ENCODE measurements at places on chromosomes 11 and 22.

GRCh38 chr11:45407226-45407625 is 121.1 kb upstream of the SYT13 start:
- H3K27me3 ChIP-seq, result peaks cover 21% of the 10 kb centered on the region
- H3K4me3 ChIP-seq, result no peak overlapping the region
- no peaks in the 10 kb centered on the region for H3K4me1 ChIP-seq
- H3K36me3 ChIP-seq, result no peaks in the 10 kb centered on the region

GRCh38 chr11:73324116-73324515 is 16.0 kb downstream of the ARHGEF17 start:
- no peaks in the 10 kb centered on the region for H3K36me3 ChIP-seq
- peaks cover 8% of the 10 kb centered on the region for H3K4me1 ChIP-seq
- H3K4me3 ChIP-seq, result no peak overlapping the region
- H3K27ac ChIP-seq, result no peak overlapping the region

DNA sequence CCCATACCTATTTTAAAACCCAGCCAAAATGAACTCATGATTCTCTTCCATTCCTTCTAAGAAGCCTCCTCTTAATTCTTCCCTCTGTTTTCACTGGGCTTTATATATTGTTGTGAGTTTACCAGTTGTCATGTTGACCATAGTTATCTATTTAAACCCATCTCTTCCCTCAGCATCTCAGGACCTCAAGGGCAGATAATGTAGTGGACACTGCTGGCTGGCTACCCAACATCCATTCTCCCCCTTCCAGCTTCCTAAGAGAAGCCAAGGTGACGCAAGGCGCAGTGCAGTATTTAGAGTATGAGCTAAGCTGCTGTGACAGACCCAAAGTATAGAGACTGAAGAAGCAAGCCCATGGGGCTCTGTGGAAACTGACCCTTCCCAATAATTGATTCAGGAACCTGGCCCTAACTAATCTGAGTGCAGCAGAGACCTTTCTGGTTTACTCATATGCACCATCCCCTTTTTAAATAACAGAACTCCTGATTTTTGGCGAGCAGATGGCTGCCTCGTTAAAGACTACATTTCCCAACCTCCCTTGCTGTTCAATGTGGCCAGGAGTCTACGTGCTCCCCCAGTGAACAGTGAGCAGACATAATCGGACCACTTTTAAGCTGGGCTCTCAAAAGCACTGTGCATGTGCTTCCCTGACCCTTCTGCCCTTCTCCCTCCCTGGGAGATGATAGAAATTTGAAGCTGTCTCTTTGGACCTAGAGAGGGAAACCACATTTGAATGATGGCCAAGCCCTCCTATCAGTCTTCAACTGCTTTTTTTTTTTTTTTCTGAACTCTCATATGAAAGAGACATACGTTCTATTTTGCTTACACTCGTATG is 28.1 kb upstream of the CREB3L1 start:
- no peak overlapping the region for H3K4me3 ChIP-seq
- H3K27me3 ChIP-seq, result peaks cover 3% of the 10 kb centered on the region
- H3K27ac ChIP-seq, result no peak overlapping the region

DNA sequence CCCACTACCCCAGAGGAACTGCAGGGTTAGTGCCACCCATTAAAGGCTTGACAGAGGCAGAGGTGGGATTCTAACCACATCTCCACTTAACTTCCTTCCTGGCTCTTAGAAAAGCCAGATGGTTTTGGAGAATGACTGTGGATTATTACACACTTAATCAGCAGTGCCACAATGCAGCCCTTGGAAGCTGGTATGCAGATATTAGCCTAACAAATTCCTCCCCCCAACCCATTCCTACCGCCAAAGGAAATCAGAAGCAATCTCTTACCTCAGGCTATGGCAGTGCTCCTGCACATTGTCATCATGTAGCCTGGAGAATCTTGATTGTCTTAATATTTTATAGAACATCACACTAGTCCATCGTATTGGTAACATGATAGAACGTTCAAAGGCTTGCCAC is 23.2 kb upstream of the NRGN start:
- no peak for DNase-seq
- peaks cover 9% of the 10 kb centered on the region for H3K4me1 ChIP-seq
- peaks cover 61% of the 10 kb centered on the region for H3K27me3 ChIP-seq
- no peaks in the 10 kb centered on the region for H3K36me3 ChIP-seq
- H3K4me3 ChIP-seq, result no peak overlapping the region

GRCh38 chr22:28027453-28028448 is 108.7 kb upstream of the PITPNB start:
- H3K27me3 ChIP-seq, result no peaks in the 10 kb centered on the region
- H3K4me3 ChIP-seq, result no peak overlapping the region
- DNase-seq, result no peak
- H3K27ac ChIP-seq, result no peak overlapping the region
- H3K4me1 ChIP-seq, result no peaks in the 10 kb centered on the region
- H3K36me3 ChIP-seq, result no peaks in the 10 kb centered on the region

DNA sequence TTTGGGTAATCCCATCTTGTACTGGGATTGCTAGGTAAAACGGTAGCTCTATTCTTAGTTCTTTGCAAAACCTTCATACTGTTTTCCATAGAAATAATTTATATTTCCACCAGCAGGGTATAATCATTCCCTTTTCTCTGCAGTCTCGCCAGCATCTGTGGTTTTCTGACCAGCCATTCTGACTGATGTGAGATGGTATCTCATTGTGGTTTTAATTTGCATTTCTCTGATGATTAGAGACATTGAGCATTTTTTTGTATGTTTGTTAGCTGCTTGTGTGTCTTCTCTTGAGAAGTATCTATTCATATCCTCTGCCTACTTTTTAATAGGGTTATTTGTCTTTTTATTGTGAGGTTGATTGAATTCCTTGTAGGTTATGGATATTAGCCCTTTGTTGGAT is 220.9 kb downstream of the PGR start:
- no peaks in the 10 kb centered on the region for H3K27me3 ChIP-seq
- H3K4me3 ChIP-seq, result no peak overlapping the region
- H3K27ac ChIP-seq, result no peak overlapping the region
- no peaks in the 10 kb centered on the region for H3K36me3 ChIP-seq

GRCh38 chr11:119593346-119593745 is 135.7 kb downstream of the NECTIN1 start:
- H3K4me3 ChIP-seq, result no peak overlapping the region
- no peak overlapping the region for H3K27ac ChIP-seq
- no peak for DNase-seq
- peaks cover 6% of the 10 kb centered on the region for H3K4me1 ChIP-seq
- H3K36me3 ChIP-seq, result peaks cover 1% of the 10 kb centered on the region

DNA sequence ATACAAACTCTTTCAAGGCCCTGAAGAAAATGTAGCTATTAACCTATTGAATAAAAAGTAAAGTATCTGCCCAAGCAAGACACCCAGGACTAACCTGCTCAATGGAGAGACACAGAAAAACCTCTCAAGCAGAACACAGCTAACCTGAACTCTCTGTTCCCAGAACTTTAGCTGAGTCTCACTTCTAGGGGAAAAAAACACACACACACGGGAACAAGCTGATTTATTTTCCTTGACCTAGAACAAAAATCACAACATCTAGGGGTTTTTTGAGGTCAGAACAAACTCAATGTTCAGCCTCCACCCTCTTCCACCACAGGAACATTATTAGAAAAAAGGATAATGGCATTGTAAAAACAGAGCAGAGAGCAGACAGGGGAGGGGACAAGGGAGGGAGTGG is 121.6 kb downstream of the BBOX1 start:
- no peak for DNase-seq
- peaks cover 7% of the 10 kb centered on the region for H3K27me3 ChIP-seq
- no peaks in the 10 kb centered on the region for H3K36me3 ChIP-seq
- H3K4me3 ChIP-seq, result no peak overlapping the region
- no peaks in the 10 kb centered on the region for H3K4me1 ChIP-seq

DNA sequence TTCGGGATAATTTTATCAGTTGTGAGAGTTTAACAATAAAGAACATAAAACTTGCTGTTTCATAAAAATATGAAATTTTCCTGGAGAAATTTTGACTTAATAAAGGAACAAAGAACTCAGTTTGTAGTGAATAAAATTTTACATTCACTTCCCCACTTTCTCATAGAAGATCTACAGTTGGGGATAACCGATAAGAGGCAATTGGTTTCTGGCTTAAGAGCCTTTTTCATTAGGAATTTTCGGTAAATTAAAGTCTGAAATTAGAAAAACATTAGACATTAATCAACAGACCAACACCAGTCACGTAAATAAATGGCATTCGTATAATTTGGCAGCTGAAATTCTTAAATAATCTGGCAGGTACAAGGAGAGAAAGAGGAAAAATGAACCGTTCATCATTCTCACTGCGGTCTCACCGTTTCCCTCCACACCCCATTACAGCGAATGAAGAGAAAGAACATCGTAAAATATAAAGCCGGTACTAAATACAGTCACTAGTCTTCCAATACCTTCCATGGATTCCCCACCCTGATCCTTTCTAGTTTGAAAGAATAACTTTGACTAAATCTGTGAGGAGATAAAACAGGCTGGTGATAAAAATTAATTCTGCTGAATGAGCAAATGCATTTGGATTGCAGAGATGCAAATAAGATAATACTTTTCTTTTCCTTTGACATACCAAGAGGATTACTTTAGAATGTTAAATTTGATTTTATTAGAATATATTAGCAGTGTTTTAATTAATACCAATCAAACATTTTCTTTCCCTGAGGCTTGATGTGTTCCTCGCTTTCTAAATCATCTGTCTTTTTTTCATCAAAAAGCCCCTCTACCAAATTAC is 19.5 kb downstream of the BLID start:
- H3K27ac ChIP-seq, result no peak overlapping the region
- peaks cover 46% of the 10 kb centered on the region for H3K27me3 ChIP-seq
- H3K4me1 ChIP-seq, result peaks cover 8% of the 10 kb centered on the region
- H3K4me3 ChIP-seq, result no peak overlapping the region

DNA sequence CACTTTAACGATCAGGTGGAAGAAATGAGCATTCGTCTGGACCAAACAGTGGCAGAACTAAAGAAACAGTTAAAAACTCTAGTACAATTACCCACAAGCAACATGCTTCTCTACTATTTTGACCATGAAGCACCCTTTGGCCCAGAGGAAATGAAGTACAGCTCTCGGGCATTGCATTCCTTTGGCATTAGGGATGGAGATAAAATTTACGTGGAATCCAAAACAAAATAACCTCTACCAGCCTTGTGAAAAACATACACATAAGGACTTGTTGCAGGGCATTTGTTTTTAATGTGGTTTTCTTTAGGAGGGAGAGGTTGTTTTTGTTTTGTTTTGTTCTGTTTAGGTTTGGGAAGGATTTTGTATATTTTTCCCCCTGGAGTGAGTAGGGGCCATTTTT is 14.2 kb upstream of the TECTA start:
- H3K36me3 ChIP-seq, result peaks cover 10% of the 10 kb centered on the region
- no peaks in the 10 kb centered on the region for H3K4me1 ChIP-seq
- no peak overlapping the region for H3K4me3 ChIP-seq
- no peaks in the 10 kb centered on the region for H3K27me3 ChIP-seq
- no peak for DNase-seq

DNA sequence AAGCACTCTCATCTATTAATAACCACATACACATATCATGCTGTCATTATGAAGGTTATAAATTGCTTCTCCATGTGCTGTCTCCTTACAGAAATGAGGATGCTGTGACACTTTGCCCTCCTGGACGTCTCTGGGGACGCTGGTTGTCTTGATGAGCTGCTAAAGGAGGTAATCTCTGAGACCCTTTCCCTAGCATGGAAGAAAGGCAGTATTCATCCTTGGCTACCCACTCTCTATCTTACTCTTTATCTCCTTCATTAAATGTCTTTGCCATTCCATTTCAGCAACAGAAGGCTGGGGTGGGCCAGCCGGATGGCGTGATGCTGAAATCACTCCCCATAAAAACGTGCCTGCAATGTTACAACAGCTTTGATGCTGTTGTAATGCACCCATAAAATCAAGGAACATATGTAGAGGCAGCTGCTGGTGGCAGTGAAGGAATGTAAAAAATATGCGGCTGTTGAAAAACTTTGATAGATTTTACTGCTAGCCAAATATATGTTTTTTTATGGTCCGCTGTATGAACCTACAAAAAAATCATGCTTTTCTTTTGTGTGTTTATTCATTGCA is 715.1 kb upstream of the API5 start:
- H3K36me3 ChIP-seq, result no peaks in the 10 kb centered on the region
- no peaks in the 10 kb centered on the region for H3K27me3 ChIP-seq
- no peaks in the 10 kb centered on the region for H3K4me1 ChIP-seq
- H3K27ac ChIP-seq, result no peak overlapping the region

DNA sequence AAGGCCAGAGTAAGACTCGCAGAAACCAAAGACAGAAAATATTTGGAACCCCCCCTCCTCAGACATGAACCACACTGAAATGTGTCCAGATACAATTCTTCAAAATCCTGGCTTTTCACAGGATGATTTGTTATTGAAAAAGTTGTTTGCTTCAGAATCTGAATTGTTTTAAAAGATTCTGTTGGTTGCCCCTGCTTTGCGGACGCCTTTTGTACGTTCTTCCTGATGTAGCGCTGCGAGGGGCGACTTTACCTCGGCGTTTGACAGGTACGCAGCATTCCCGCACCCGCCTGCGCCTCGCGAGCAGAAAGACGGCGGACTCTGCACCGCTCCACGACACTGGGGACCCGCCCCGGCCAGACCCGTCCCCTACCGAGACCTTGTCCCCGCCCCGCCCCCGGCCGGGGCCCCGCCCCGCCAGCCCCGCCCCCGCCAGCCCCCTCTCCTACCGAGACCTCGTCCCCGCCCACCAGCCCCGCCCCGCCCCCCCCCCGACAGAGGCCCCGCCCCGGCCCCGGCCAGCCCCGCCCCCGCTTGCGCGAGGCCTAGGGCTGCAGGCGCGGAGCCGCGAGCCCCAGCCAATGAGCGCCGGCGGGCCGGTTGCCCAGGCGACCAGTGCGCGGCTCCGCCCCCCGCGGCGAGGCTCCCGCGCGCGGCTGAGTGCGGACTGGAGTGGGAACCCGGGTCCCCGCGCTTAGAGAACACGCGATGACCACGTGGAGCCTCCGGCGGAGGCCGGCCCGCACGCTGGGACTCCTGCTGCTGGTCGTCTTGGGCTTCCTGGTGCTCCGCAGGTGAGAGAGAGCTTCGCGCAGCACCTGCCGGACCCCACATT is at the start of gene GLB1L2:
TSS of gene GLB1L2 (plus strand) at position 635 of the 835 bp plus-strand sequence. CDS start at position 709, 74 bp downstream.
- peaks cover 37% of the 10 kb centered on the region for H3K27me3 ChIP-seq
- no peaks in the 10 kb centered on the region for H3K36me3 ChIP-seq
- peak; percentile 87 for DNase-seq
- H3K27ac ChIP-seq, result peak within 1 kb of the TSS; percentile 22
- peaks cover 16% of the 10 kb centered on the region for H3K4me1 ChIP-seq
- peak within 1 kb of the TSS; percentile 83 for H3K4me3 ChIP-seq

DNA sequence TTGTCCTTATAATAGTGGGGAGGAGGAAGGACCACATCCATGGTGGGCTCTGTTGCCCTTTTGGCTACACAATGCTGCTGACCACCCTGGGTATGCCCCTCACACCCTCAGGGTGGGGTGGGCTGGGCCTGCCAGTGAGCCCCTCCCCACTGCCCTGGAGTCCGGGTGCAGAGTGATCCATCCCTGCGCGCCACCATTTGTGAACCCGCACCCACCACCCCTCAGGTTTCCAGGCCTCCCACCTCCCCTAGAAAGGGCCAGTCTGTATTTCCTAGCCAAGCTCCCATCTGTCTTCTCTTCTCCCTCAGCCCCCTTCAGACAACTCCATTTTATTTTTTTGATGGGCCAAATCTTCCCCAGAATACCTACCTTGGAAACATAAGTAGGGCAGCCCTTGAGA is 25.0 kb downstream of the MS4A10 start:
- H3K27me3 ChIP-seq, result no peaks in the 10 kb centered on the region
- no peak for DNase-seq
- no peak overlapping the region for H3K27ac ChIP-seq
- no peak overlapping the region for H3K4me3 ChIP-seq

All from activated naive CD8-positive, alpha-beta T cell treated with anti-CD3 and anti-CD28 coated beads for 36 hours (primary cell).